ENCODE measurements at places on chromosomes 13 and 19.

DNA sequence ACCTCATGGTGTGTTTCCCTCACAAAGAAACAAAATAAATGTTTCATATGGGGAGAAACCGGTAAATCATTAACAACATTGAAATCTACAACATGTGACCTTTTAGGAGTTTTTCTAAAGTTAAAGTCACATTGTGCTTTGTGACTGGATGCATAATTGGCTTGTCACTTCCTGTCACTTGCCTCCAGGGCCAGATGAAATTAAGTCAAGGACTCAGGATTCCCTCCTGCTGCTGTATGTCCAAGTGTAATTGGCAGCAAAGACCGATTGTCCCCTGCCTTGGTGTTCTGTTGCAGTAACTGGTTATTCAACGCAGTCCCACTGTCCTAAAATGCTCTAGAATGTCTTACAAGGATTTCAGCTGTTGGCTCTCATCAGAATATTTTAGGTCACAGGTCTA lies 448.2 kb downstream of the LIG4 start:
- DNase-seq = no peak

- no peak for DNase-seq
Observed at GRCh38 chr13:100662468-100663211, 12.0 kb downstream of the TMTC4 start.

- DNase-seq = no peak
Observed at GRCh38 chr13:50712456-50712855, 131.0 kb downstream of the DLEU7 start.

DNA sequence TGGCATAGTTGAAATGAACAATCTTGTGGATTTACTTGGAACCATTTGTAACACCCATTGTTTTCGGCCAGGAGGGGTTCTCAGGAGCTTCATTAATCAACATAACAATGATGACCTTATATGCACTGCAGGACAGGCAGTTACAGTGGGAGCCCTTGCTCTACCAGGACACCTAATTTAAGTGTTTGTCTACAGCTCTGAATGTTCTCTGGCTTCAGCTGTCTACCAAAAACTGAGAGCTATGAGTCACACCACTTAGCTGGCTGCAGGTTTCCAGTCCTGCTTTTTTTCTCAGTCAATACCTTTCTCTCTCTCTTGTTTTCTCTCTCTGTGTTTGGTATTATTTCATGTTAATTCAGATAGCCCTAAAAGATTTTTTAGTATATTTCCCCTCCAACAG lies 105.4 kb upstream of the MBNL2 start:
- DNase-seq = no peak

GRCh38 chr19:3012621-3013262 lies 16.3 kb downstream of the TLE2 start:
- DNase-seq = no peak
